ENCODE measurements at places on chromosomes 2 and 18.

GRCh38 chr2:62038975-62039771, 133.7 kb downstream of the COMMD1 start:
- peak; percentile 10 for DNase-seq

- no peak for DNase-seq
Measured at GRCh38 chr2:211093743-211094303, 537.4 kb downstream of the CPS1 start.

- no peak for DNase-seq
Measured at GRCh38 chr2:141557329-141558095, 573.3 kb downstream of the LRP1B start.

DNA sequence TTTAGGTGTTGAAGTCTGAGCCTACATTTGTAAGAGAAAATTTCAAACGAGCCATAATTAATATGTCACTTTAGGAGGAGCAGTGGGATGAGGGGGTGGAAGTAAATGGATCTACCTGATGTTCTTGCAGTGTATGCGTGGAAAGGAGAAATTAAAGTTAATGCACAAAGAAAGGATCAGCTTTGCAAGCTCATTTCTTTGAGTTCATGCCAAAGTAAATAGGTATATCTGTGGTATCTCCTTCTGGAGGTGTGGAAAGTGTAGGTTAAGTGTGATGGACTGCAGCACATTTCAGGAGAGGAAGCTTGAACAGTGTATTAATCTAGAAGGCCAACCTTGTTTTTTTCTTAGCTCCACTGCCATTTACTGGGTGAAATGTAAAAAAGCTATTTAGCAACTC, 307.5 kb upstream of the ZEB2 start:
- DNase-seq = no peak

- DNase-seq = no peak
Measured at GRCh38 chr18:9910661-9911060, 3.2 kb upstream of the VAPA start.

GRCh38 chr2:232286001-232286868, 92.3 kb upstream of the ALPP start:
- DNase-seq = peak; percentile 55

DNA sequence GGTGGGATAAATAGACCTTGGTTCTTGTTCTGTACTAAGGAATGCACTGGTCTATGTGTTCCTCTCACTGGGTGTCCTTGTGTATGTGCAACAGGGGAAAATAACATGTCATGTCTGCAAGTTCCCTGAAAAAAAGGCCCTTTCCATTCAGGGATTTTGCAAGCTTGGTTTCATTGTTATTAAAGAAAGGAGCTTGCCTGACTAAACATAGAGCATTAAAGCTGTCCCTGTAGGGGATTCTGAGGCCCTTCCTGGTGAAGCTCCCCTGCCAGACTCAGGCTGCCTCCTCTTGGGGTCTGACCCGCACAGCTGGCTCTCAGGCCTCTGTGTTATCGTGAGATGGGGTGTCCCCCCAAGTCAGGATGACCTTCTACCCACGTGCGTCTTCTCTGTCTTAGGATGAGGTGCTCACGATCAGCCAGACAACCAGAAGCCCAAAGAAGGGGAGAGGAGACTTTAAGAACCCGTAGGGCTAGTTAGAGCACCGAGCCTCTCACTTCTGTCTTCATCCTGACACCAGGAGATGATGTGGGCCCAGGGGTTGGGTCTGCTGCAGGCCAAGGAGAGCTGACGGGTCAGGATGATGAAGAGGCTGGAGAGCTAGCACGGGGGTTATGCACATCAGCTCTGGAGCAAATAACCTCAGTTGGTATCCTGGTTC, 21.2 kb downstream of the CAPG start:
- DNase-seq = no peak

DNA sequence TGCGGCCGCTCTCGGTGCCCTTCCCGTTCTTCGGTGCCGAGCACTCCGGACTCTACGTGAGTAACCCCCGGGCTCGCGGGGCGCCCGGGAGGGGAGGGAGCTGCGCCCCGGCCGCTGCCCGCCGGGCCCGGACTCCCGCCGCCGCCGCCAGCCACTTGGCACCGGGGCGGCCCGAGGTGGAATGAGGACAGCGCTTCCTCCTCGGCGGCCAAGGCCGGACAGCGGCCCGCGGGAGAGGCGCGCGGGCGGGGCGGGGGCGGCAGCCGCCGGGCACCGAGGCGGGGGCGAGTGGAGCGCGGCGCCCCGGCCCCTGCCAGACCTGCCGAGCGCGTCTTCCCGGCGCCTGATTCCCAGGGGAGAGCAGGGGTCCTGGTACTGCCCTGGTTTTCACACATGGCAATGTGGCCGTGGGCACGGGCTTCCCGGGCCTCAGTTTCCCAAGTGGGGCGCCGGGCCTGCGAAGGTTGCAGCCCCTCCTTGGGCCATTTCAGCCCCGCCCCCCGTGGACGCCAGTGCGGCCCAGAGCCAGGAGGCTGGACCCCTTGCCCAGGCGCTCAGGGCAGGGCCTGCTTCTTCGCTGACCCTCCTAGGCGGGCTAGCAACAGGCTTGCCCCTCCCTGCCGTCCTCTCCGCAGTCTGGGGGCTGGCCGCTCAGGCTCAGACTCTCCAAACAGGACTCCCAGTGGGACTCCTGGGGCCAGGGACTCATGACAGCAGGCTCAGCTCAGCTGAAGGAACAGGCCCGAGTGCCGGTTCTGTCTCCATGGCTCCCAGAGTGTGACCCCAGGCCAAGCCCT, 775 bp downstream of the SNED1 start:
- DNase-seq = no peak

GRCh38 chr2:104250635-104251034, 603.3 kb upstream of the POU3F3 start:
- DNase-seq = no peak

Data from tongue (tissue), 3 donors.